ENCODE measurements at places on chromosomes 12 and 14. TPM values are rescaled to one million over a fixed set of nuclear protein-coding genes. Genes with fewer than 3 reads are reported as not detected.

CMA1 gene
- not detected for total RNA-seq

ABHD12B gene
- total RNA-seq: not detected

SLC10A1 gene
- total RNA-seq: not detected

SPX gene
- 0.54 TPM for total RNA-seq

TMEM30B gene
- 3.8 TPM for total RNA-seq

IL22 gene
- total RNA-seq: not detected

L2HGDH gene
- total RNA-seq: 0.98 TPM

IL31 gene
- total RNA-seq: not detected

HOXC4 gene
- total RNA-seq: 0.36 TPM

RHOJ gene
- total RNA-seq: 7.4 TPM

REP15 gene
- total RNA-seq: 3.5 TPM

TMEM63C gene
- total RNA-seq: 1.9 TPM

- DNase-seq: no peak
Observed at GRCh38 chr12:49665384-49665783, 41.8 kb downstream of the FMNL3 start.

- peak; percentile 63 for DNase-seq
Observed at GRCh38 chr12:33605757-33606156, 166.1 kb upstream of the SYT10 start.

DNA sequence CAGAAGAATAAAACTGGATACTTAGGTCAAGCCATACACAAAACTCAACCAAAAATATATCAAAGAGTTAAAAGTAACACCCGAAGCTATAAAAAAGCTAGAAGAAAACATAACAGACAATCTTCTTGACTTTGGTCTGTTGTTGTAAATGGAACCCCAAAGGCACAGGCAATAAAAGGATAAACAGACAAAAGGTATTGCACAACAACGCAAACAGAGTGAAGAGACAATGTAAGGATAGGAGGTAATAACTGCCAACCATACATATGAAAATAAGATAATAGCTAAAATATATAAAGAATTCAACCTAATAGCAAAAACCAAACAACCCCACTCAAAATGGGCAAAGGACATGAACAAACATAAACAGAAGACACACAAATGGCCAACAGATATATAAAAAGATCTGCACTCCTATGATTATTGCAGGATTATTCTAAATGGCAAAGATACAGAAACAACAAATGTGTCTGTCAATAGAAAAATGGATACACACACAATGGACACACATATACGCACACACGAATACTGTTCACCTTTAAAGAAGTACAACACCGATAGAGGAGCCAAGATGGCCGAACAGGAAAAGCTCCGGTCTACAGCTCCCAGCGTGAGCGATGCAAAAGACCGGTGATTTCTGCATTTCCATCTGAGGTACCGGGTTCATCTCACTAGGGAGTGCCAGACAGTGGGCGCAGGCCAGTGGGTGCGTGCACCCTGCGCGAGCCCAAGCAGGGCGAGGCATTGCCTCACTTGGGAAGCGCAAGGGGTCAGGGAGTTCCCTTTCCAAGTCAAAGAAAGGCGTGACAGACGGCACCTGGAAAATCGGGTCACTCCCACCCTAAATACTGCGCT is 1137.1 kb downstream of the FSCB start:
- DNase-seq: no peak

DNA sequence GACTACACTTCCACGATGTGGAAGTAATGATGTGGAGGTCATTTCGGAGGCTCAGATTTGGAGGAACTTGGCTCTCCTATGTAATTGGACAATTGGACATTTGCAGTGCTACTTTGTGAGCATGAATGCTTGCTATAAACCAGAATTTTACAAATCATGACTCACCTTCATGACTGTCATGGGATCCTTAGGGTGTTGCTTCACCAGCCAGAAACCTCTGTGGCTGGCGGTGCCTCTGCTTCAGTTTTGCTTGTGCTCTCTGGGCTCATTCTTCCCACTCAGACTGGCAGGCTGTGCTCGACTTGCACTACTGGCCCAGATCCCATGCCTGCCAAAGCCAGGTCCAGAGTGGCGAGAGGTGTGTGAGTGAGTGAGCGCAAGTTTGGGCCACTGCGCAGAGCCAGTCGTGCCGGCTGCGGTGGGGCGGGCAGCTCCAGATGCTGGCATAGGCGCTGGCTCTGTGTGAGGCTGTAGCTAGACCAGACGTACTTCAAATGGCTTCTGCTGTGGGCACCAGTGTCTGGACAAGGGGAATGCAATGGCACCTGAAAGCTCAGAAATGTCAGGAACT is 387.8 kb downstream of the AEBP2 start:
- DNase-seq: no peak

GRCh38 chr12:82963956-82964355 is 277.2 kb downstream of the TMTC2 start:
- peak; percentile 5 for DNase-seq

GRCh38 chr14:69716478-69717187 is 50.3 kb upstream of the SRSF5 start:
- DNase-seq: peak; percentile 91

DNA sequence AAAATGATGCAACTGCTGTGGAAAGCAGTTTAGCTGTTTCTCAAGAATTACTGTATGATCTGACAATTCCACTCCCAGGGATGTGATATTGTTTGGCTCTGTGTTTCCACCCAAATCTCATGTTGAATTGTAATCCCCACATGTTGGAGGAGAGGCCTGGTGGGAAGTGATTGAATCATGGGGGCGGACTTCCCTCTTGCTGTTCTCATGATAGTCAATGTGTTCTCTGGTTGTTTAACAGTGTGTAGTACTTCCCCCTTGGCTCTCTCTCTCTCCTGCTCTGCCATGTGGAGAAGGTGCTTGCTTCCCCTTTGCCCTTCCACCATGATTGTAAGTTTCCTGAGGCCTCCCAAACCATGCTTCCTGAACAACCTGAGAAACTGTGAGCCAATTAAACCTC is 93.4 kb upstream of the CPM start:
- DNase-seq: peak; percentile 6

GRCh38 chr12:27818401-27818918 is 38.4 kb upstream of the MANSC4 start:
- DNase-seq: no peak

DNA sequence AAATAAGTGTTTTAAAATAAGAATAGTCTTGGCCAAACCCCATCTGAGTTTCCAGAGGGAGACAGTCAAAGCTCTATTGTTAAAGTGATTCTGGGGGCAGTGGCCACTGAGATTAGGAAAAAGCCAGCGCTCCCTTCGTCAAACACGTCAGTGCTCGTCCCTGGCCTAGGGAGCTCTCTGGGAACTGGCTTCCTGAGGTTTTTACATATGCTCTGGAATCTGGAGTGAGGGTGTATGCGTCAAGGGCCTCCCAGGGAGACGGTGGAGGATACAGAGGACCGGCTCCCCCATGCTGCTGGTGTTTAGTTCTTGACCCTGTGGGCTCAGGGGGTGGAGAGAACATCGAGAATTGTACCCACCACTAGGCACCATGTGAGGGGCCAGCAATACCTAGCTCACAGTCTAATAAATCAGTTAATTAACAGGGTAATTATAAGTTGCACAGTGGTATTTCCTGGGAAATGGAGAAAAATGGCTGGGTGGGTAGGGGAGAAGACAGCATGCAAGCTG is 87.0 kb downstream of the SLC25A47 start:
- no peak for DNase-seq

GRCh38 chr12:78756936-78757335 is 107.6 kb upstream of the SYT1 start:
- peak; percentile 50 for DNase-seq

DNA sequence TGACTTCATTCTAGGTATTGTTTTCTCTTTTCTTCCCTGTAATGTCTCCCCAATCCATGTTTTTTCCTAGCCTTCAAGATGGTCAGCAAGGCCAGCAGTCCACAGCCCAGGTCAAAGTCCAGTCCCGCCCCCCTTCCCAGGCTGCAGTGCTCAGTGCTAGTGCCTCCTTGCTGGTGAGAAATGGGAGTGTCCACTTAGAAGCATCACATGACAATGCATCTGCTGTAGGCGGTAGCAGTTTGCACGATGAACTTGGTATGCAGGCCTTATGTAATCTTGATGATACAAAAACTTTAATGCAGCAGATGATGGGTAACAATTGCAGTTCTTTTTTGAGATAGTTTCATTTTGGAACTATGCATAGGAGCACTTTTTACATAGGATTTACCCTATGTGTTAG is 88.4 kb downstream of the PCNX1 start:
- DNase-seq: no peak

GRCh38 chr12:121980191-121980891 is 41.3 kb upstream of the BCL7A start:
- DNase-seq: no peak

DNA sequence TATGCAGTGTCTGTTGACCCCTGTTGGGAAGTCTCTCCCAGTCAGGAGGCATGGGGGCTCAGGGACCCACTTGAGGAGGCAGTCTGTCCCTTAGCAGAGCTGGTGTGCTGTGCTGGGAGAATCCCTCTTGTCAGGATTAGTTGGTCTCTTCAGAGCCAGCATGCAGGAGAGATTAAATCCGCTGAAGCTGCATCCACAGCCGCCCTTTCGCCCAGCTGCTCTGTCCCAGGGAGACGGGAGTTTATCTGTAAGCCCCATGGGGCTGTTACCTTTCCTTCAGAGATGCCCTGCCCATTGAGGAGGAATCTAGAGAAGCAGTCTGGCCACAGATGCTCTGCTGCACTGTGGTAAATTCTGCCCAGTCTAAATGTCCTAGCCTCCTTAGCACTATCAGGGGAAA is 13.1 kb upstream of the KLRC1 start:
- DNase-seq: no peak

- DNase-seq: no peak
Observed at GRCh38 chr14:89773644-89774316, 180.8 kb downstream of the EFCAB11 start.

DNA sequence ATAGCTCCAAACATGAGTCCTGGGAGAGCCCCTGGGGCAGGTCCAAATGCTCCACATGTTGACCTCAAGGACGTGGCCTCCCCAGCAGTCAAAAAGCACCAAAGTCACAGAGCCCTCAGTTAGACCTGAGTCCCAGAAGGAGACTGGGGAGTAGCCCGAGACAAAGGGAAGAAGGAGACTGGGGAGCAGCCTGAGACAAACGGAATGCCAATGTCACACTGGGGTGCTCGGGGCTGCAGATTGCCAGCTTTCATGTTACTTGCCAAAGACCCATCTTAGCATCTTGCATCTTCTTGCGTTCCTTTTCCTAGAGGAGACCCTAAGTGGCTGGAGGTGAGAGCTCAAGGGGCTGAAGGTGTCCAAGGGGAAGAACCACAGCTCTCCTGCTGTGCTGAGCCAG is 14.9 kb downstream of the PLEKHD1 start:
- DNase-seq: no peak

- peak; percentile 82 for DNase-seq
Observed at GRCh38 chr12:68521321-68521839, 89.3 kb upstream of the RAP1B start.

- DNase-seq: no peak
Observed at GRCh38 chr14:71444030-71444822, 488.0 kb upstream of the RGS6 start.

DNA sequence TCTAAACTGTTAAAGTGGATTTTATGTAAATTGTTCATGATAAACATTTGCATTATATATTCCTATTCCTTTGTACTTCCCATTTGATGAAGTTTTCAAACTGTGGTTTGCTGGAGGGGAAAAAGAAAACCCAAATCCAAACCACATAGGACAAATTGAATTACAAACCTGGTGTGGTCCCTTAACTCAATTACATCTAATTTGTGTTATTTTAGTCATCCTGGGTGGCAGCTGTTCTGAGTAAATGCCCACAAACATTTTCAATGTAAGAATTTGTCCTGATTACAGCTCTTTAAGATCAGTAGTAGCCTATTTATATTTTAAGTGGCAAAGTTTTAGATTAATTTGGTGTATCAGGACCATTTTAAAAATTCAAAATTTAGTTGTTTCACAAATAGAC is 153.9 kb downstream of the RAD51B start:
- no peak for DNase-seq

DNA sequence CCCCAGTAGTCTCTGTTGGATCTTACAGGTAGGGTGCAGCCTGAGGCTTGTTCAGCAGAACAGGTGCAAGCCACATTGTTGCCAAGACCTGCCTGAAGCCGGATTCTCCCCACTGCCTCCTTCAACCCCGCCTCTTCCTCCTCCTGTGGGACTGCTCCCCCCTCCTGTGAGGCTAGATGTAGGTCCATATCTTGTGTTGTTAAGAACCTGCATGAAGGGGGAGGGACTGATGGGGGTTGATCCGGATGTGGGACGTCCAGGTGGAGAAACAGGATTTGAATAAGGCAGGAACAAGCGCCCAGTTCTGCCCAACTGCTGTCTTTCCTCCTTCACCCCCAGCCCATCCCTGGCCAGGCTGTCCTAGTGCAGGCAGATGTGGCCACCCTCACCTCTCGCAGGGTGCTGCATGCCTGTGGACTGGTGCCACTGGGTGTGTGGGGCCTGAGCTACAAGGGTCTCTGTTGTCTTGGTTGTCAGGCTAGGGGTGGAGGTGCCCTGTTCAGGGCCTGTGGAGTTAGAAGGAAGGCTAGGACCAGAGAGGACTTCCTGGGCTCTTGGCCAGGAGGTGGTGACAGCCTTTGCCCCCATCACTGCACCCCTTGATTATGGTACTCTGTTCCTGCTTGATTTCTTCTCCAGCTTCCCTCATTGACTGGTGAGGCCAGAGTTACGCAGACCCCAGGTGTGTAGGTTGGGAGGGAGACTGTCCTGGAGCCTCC is 1.4 kb downstream of the NR4A1 start:
- peak; percentile 65 for DNase-seq

- DNase-seq: no peak
Observed at GRCh38 chr14:44149597-44149996, 357.5 kb downstream of the FSCB start.

DNA sequence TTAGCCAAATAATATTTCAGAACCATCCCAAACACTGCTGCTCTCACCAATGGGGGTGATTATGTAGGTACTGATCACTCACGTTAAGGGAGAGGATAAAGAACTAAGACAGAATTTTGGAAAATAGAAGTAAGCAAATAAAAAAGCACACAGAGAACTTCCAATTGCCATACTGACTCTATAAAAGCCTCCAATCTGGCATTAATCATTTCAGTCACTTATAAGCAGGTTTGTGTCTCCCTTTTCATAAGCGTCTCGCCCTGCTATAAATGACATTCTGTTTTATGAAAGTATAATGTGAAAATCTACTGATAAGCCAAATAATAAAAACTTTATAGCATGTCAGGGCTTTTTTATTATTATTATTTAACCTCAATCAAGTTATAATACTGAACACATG is 435.2 kb downstream of the ETNK1 start:
- no peak for DNase-seq

GRCh38 chr14:93936245-93936644 is 9.1 kb downstream of the FAM181A start:
- no peak for DNase-seq
